ENCODE measurements at places on chromosomes 16 and 17.

- DNase-seq: peak; percentile 86
These were observed 3.1 kb upstream of the MMP2 start for GRCh38 chr16:55475919-55476318.

GRCh38 chr17:29039764-29040598, 3.0 kb upstream of the PIPOX start:
- DNase-seq: peak; percentile 57

DNA sequence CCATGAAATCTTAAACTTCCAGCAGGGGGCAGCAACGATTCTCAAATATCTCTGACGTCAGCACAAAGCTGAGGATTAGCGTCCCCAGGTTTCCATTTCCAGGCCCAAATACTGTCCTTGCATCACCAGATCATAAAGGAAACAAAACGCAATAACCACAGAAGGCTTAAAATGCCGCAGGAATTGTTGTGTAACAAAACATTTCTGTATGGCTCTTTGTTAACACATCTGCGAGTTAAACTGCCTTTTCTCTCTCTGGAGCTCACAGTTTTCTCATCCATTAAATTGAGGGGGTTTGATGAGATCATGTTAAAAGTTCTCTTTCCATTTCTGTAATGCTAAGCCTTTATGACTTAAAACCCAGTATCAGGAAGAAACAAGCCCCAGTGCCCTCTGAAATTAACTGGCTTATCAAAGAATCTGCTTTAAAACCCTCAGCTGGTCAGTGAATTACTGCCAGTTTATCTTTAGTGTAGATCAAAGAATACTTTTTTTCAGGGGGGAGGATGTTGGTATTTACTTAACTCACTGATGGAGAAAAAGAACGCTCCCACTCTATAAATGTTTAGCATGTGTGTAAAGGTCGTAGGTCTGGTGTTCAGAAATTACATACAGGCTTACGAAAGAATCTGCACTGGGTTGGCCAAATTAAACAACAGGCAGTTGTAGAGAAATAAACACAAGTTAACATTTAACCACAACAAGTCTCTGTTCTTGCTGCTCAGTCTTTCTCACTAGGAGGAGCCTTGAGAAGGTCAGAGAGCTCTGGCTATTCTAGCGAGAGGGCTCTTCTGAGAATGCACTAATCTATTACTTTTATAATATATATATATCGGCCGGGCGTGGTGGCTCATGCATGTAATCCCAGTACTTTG, 10.6 kb upstream of the TERF2 start:
- DNase-seq: peak; percentile 99

- DNase-seq: no peak
These were observed 240.0 kb downstream of the NTN1 start for GRCh38 chr17:9261081-9262012.

All from fibroblast of villous mesenchyme (primary cell).